ENCODE measurements at places on chromosomes 16 and 17.

GRCh38 chr16:89723279-89724250 is 2.2 kb downstream of the ZNF276 start:
- DNase-seq = no peak

DNA sequence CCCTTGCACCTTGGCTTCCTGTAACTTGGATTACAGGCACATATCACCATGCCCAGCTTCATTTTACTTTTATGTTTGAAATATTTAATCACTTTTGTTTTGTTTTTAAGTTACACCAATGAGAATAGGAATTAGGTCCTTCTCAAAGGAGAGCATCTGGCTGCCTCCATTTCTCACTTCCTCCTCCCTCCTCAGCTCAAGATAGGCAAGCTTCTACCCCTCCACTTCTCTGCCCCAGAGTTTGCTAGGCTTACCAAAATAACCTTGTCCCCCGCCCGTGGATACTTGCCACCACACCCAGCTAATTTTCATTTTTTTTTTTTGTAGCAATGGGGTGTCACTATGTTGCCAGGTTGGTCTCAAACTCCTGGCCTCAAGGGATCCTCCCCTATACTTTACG is 17.9 kb downstream of the GABARAPL2 start:
- no peak for DNase-seq

- no peak for DNase-seq
These were observed 9.1 kb downstream of the CEP20 start for GRCh38 chr16:15879255-15879811.

- no peak for DNase-seq
These were observed 14.0 kb downstream of the SOX9 start for GRCh38 chr17:72134608-72135394.

GRCh38 chr16:88477631-88478519 is 24.8 kb downstream of the ZFPM1 start:
- no peak for DNase-seq

- no peak for DNase-seq
These were observed 26.0 kb upstream of the ITGB4 start for GRCh38 chr17:75695141-75695829.

DNA sequence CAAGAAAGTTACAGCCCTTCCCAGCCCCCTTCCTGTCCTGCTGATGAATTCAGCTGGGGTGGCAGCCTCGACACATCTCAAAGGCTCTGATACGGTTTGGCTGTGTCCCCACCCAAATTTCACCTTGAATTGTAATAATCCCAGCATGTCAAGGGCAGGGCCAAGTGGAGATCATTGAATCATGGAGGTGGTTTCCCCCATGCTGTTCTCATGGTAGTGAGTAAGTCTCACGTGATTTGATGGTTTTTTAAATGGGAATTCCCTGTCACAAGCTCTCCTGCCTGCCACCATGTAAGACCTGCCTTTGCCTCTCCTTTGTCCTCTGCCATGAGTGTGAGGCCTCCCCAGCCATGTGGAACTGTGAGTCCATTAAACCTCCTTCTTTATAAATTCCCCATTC is 163.2 kb upstream of the FOXF1 start:
- no peak for DNase-seq

- DNase-seq = no peak
These were observed 13.7 kb downstream of the PPY start for GRCh38 chr17:43928609-43929008.

GRCh38 chr16:88524973-88525662 is 45.1 kb upstream of the ZC3H18 start:
- DNase-seq = no peak

- DNase-seq = peak; percentile 41
These were observed 53.3 kb upstream of the ENDOV start for GRCh38 chr17:80361495-80362220.

DNA sequence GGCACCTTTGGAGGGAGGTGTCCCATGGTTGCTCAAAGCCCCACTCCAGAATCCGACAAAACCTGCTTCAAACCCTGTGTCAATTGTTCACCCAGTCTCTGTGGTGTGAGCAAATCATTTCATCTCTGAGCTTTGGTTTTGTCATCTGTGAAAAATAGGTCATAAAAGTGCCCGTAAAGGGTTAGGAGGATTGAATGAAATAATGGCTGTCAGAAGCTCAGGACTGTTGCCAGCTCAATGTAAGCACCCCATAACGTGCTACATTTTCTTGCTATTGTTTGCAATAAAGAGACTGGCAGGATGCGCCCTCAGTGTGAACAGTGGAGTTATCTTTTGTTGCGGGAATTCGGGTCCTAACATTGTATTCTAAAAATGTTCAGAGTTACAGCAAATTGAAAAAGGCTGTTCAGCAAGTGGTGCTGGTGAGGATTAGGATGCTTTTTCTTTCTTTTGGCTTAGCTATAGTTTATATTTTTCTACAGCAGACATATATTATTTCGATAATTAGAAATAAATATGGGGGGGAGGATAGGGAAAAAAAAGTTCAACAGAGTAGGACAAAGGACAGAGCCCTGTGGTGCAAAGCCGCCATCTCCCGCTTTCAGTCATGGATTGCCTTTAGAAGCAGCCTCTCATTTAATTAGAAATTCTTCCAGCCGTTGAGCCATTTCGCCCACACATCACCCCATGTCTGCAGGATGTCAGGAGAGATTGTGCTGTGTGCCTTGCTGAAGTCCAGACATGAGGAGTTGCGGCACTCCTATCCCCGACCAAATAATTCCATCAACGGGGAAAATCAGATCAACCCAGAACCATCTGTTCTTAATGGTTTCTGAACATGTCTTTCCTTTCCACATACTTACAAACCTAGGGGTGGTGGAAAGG is 20.9 kb upstream of the PYY start:
- no peak for DNase-seq

- DNase-seq = no peak
These were observed 85.0 kb downstream of the CYLD start for GRCh38 chr16:50826797-50827316.

DNA sequence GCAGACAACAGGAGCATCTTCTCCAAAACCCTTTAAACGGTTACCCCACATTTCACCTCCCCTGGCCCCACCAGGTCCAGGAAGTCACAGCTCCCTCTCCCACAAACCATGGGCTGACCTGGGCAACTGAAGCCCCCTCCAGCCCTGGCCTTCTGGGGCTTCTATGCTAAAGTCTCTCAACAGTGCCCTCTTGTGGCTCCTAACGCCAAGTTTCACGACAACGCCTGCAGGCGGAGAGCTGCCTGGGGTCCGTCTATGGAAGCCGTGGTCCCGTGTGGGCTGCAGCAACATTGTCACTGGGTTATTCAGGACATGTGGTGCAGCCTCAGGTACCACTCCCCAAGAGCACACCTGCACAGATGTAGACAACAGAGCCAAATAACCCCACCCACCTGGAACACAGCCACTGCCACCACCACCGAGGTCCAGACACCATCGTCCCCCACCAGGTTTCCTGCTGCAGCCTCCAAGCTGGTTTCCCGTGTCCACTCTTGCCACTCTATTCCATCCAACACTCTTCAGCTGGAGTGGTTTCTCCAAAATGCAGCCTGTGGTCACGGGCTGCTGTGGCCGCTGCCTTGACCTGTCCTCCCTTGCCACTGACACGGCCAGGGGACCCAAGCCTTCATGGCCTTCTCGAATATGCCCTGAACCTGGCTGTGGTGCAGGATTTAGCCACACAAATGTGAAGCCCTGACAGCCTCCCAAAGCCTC is 19.1 kb downstream of the C16orf95 start:
- peak; percentile 79 for DNase-seq
